Stimulated activated CD8-positive, alpha-beta memory T cell treated with anti-CD3 and anti-CD28 coated beads, Interleukin-4, amount 100 ng/mL, for 48 hours (primary cell): ENCODE measurements at places on chromosomes 6 and 20.

DNA sequence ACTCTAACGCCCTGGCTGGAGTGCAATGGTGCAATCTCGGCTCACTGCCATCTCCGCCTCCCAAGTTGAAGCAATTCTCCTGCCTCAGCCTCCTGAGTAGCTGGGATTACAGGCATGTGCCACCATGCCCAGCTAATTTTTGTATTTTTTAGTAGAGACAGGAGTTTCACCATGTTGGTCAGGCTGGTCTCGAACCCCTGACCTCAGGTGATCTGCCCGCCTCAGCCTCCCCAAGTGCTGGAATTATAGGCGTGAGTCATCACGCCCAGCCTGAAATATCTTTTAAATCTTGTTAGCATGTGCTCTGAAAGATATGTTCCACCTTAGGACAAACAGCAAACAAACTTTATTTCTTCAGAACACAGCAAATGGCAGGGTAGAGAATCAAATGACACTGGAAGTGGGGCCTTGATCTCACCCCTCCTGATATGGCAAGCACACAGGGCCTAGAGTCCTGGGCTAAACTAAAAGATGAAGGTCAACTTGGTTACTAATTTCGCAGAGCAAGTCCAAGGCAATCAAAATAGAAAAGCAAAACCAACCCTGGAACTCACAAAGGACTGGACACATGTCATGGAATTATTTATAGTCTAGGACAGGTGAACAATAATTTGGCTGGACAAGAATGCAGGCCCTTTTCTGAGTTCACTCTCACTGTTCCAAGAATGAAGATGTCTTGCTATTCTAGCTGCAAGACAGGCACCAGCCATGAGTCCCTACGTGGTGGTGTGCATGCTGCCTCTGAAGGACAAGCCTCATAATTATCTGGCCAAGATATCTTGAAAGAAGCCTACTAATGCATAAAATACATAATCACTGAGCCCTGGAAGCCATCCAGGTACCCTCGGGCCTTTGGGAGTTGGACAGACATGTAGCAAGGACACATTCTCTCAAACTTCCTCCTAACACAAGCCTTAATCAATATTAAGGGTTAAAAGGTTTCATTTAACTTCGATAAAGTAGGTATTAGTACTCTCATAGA, 35.6 kb downstream of the B4GALT5 start:
- no peak for DNase-seq

- no peak for DNase-seq
These were observed 135.0 kb upstream of the TNFAIP3 start for GRCh38 chr6:137731960-137732616.

GRCh38 chr20:57653910-57654309, 33.7 kb upstream of the ZBP1 start:
- no peak for DNase-seq

- DNase-seq, result no peak
These were observed 13.3 kb upstream of the MAS1L start for GRCh38 chr6:29501106-29501505.

- DNase-seq, result peak; percentile 70
These were observed at the start of gene SCGN for GRCh38 chr6:25652007-25652515. Gene SCGN, plus strand, starts transcription at chr6:25652215. Its CDS starts 189 bp downstream, at chr6:25652404.

DNA sequence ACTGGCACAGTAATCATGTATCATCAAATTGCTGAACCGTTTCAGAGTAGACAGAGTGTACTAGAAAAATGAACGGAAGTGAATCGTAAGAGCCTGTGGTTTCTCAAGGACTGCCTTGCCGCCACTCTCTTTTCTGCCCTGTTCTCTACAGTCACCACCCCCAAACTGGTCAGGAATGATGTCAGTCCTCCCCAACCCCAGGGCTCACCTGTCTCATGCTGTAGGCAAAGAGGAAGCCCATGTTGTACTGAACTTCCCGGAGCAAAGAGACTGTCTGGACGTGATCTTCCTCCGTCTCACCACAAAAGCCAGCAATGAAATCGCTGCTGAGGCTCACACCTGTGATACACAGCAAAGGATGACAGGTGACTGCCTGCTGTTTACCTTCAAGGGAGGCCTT, 31.0 kb downstream of the CDK5RAP1 start:
- peak; percentile 35 for DNase-seq

DNA sequence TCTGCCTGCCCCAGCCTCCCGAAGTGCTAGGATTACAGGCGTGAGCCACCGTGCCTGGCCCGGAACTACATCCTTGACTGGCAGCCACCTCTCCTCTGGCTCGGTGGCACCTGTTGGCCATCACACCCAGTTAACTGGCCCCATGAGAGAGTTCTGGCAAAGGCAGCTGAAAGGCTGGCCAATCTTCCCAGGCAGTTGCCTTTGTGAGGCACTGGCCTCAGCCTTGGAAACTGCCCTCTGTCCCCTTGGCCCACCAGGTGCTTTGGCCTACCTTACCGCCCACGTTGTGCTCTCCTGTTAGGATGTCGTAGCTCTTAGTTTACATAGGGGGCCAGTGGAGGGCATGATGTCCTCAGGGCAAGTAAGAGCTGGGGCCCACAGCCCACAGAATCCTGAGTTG, 9.6 kb upstream of the MANBAL start:
- no peak for DNase-seq

- DNase-seq, result no peak
These were observed 33.1 kb upstream of the FAM83D start for GRCh38 chr20:38893056-38893564.

- DNase-seq, result no peak
These were observed 20.8 kb downstream of the RBM39 start for GRCh38 chr20:35721219-35721618.

DNA sequence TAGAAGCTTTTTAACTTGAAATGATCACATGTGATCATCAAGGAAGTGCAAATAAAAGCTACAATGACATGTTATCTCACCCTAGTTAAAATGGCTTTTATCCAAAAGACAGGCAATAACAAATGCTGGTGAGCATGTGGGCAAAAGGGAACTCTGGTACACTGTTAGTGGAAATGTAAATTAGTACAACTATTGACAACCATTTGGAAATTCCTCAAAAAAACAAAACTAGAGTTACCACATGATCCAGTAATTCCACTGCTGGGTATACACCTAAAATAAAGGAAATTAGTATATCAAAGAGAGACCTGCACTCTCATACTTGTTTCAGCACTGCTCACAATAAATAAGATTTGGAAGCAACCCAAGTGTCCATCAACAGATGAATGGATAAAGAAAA, 108.7 kb downstream of the HTR1B start:
- DNase-seq, result no peak

DNA sequence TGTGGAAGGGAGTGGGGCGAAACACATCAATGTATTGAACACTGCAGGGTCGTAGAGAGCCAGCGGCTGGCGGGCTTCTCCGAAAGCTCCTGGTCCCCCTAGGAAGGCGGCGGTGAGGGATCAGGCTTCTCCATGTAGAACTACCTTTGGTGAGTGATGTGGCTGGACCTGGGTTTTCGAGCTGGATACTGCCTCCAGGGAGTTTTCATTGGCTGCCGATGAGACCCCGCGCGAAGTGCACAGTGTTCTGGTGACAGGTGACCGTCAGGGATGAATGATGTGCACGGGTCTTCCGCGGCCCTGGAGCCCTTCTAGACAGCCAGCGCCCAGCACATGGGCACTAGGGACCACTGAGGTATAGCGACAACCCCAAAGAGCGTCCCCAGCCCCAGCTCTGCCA, 16.4 kb downstream of the ABT1 start:
- DNase-seq, result no peak

DNA sequence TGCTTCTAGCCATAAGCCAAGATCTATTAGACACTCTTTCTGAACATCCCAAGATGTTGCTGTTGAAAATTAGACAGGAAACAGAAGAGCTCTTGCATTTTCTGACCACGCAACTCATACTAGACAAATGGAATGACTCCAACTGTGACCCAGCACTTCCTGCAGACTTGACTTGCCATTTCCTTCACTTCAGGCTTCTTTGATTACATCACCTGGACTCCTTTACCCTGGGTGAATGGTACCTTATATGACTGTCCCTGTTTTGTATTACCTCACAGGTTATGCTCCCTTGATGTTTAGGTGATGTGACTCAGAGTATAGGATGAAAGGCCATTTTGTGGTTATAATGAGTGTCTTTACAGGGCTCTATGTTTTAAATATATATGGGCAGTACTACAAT, 236.1 kb downstream of the BMP2 start:
- DNase-seq, result no peak

- DNase-seq, result peak; percentile 32
These were observed 27.8 kb downstream of the ASIP start for GRCh38 chr20:34268851-34269636.

- DNase-seq, result peak; percentile 14
These were observed 21.6 kb downstream of the SPAG4 start for GRCh38 chr20:35637276-35637675.

DNA sequence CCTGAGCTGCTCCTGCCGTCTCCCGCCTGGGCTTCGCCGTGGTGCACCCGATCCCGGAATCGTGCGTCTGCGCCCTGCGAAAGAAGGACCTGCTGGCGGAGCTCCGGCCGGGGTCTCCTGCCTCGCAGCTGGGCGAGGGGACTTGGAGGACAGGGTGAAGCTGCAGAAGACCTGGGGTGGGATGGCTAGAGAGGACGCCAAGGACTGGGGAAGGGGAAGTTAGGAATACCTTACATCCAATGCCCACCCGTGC, 150.2 kb downstream of the PRL start:
- DNase-seq, result no peak

- DNase-seq, result no peak
These were observed 902 bp downstream of the SLC29A1 start for GRCh38 chr6:44224029-44224964.

DNA sequence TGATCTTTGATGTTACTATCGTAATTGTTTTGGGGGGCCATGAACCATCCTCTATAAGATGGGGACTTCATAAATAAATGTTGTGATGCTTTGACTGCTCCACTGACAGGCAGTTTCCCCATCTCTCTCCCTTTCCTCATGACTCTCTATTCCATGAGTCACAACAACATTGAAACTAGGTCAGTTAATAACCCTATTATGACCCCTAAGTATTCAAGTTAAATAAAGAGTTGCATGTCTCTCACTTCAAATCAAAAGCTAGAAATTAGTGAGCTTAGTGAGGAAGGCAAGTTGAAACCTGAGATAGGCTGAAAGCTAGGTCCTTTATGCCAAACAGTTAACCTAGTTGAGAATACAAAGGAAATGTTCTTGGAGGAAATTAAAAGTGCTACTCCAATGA, 491.0 kb downstream of the HAO1 start:
- no peak for DNase-seq

- DNase-seq, result no peak
These were observed 915 bp downstream of the CLVS2 start for GRCh38 chr6:122996794-122997505.

DNA sequence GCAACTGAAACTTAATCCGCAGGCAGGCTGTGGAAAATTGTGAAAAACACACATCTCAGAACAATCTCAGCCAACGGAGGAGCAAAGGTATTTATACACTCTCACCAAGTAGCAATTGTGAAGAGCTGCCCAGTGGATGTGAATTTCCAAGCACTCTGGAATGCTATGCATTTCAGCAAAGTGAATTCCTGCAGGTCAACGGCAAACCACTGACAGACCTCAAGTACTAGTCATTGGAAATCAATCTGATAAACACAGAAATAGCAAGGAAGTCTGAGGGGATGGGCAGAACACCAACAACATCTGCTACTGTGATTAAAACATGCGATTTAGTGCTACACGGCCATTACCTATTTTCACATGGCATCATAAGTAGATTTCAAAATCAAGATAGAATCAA, 429.1 kb downstream of the HTR1B start:
- no peak for DNase-seq

DNA sequence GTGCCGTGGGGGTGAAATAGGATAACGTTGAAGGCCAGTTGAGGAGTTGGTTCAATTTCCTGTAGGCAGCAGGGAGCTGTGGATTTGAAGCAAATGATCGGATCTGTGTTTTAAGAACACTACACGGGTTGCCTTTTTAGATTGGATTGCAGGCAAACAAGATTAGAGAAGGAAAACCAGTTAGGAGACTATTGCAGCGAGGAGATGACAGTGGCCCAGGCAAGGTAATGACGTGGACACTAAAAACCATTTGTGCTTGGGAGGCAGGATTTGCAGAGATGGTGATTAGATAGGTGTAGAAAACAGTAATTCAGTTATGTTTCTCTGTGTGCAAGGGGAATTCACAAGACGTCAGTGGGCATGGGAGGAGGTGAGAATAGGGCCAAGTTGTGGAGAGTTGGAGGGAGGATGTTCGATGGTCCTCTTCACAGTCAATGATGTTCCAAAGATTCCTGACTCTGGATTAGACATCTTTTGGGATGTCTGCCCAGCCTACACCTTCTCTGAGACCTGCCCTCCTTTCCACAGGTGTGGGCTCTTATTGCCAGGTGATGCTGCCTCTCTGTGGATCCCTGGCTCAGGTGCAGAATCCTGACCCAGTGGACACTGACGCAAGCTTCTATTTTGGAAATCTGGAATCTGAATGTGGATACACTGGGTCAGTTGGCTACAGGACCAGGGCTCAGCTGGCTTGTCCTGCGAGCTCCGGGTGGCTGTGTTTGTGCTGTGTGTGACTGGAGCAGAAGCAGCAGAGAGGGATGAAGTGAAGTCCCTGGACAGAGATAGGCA, 54.2 kb downstream of the TFAP2C start:
- DNase-seq, result no peak

GRCh38 chr20:44398335-44398734, 42.8 kb downstream of the HNF4A start:
- DNase-seq, result no peak

GRCh38 chr6:57190140-57190539, 18.0 kb downstream of the BAG2 start:
- no peak for DNase-seq

DNA sequence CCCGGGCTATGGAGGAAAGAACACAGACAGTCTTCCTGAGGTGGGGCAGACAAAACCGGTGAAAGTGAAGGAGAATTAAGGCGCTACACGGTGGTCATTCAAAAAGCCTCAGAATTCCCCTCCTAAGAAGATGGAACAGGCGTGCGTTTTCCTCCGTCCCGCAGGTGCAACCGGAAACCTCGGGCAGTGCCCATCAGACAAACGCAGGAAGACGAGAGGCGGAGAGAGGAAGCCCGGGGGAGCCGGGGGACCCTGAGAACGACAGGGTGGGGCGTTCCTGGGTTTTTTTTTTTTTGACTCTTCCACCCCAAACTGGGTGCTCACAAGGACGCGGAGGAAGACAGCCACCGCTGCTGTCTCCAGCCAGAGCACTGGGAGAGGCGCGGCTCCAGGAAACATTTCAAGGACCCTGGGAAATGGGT, 25.4 kb downstream of the TTLL2 start:
- no peak for DNase-seq

DNA sequence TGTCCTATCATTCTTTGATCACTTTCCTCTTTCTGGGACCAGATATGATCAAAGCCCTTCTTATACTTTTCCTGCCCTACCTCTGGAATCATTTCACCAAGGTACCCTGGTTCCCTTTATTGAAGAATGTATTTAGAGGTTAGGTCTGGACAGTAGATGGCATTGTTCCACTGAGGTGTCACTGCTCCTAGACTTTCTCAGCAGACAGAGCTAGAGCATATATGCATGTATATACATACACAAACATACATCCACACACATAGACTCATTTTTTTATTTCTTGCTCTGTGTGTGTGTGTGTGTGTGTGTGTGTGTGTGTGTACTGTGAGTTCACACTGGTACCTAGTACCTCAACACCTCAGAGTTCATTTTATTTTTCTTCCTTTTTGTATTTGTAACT, 40.9 kb downstream of the PTPRA start:
- DNase-seq, result no peak

- peak; percentile 70 for DNase-seq
These were observed 79.5 kb downstream of the FYN start for GRCh38 chr6:111793711-111794111.

GRCh38 chr20:56195946-56196345, 52.6 kb upstream of the MC3R start:
- no peak for DNase-seq

GRCh38 chr20:25011261-25011660, 18.7 kb upstream of the APMAP start:
- no peak for DNase-seq

GRCh38 chr20:18738055-18738454, 75.5 kb upstream of the SCP2D1 start:
- no peak for DNase-seq
